ENCODE measurements at places on chromosomes 5 and 9. TPM values are rescaled to one million over a fixed set of nuclear protein-coding genes. Genes with fewer than 3 reads are reported as not detected.

- DNase-seq, result peak; percentile 52
- H3K4me3 ChIP-seq, result no peak overlapping the region
- no peak overlapping the region for H3K27ac ChIP-seq
These were observed 25.3 kb upstream of the LTC4S start for GRCh38 chr5:179768326-179769085.

DNA sequence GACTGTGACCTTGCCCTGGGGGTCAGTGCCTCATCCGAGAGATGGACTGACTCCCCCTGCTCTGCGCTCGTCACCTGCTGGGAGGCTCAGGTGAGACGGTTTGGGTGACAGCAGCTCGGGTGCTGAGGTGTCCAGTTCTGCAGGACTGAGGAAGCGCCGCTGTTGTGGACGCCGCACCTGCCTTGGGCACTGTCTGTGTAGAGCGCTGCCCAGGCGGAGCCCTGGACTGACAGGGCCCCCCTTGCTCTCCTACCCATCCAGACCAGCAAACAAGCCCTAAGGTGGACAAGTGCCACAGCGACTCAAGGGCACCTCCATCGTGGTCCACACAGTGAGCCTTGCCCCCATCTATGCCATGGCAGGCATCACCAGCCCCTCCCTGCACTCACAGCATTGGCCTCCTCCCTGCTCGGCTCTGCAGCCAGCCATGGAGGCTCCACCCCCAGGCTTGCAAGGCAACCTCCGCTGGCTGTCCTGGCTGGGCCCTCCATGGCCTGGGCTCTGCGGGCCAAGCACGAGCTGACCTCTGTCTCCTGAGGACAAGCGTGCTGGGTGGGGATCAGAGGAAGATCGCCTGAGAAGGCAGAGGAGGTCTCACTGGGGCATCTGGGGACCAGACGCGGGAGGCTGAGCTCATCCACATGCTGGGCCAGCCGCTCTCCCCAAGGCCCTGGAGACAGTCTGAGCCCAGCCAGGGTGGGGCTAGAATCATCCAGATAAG is 87.1 kb upstream of the COL5A1 start:
- no peaks in the 10 kb centered on the region for H3K36me3 ChIP-seq
- peaks cover 5% of the 10 kb centered on the region for H3K27me3 ChIP-seq
- DNase-seq, result no peak
- H3K27ac ChIP-seq, result no peak overlapping the region
- H3K4me1 ChIP-seq, result no peaks in the 10 kb centered on the region

GRCh38 chr9:76897804-76898525 is 7.9 kb downstream of the PRUNE2 start:
- H3K27me3 ChIP-seq, result peaks cover 4% of the 10 kb centered on the region
- no peak overlapping the region for H3K27ac ChIP-seq
- no peak for DNase-seq
- H3K4me1 ChIP-seq, result no peaks in the 10 kb centered on the region
- no peak overlapping the region for H3K4me3 ChIP-seq
- H3K36me3 ChIP-seq, result no peaks in the 10 kb centered on the region

The PPP3R2 gene
- total RNA-seq, result not detected

DNA sequence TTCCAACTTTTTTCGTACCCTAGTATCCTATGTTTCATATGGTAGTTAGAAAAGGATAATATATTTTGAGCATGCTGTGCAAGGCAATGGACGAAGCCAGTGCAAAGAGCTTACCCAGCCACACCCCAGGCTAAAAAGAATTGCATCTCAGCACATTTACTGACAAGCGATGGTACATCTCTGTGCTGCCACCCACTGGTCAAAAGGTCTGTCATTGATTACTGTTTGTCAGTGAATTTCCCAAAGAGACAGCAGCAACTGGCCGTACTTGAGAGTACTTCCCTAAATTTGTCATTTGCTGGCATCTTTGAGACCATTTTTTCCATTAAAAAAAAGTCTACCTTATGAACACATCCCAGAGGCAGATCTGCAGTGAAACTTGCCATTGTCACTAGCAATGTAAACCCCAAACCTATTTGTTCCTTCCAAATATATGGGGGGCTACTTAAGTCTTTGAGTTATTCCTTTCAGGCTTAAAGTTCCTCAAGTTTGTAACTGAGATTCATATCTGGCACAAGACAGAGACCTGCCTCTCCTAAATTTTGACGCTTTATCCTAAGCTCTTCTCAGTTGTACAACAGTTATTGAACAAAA is 184.3 kb downstream of the CTNND2 start:
- H3K27me3 ChIP-seq, result no peaks in the 10 kb centered on the region
- no peak overlapping the region for H3K27ac ChIP-seq
- H3K4me3 ChIP-seq, result no peak overlapping the region
- H3K4me1 ChIP-seq, result no peaks in the 10 kb centered on the region
- no peaks in the 10 kb centered on the region for H3K36me3 ChIP-seq

DNA sequence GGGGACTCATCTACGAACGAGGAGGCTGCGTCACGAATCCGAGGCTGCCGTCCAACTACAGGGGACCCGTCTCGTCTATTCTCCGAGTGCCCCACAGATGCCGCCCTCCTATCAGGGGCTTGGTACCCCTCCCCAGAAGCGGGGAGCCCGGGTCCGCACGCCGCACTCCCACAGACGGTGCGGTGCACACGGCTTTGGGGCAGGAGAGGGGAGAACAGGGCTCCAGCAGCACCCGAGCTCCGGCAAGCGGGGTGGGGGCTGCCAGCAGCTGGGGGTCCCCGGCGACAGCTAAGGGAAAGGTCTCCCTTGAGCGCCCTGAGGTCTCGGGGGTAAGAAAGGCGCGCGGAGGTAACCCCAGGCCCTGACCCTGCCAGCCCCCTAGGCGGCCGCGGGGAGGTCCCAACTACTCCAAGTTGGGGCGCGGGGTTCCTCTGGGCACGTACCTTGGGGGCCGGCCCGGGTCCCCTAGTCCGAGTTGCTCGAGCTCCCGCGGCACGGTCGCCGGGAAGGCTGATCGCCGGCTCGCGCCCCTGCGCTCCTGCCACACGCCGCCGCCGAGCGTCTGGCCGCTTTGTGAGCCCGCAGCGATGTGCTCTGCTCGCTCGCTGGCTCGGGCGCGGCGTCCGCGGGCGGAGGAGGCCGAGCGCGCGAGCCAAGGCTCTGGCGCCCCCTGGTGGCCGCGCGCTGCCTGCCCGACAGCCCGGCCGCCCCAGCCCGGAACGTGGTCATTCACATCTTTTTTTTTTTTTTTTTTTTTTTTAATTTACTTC is at the start of gene SPOCK1:
TSS of gene SPOCK1 (minus strand) at position 591 of the 770 bp plus-strand sequence.
- H3K27ac ChIP-seq, result no peak within 1 kb of the TSS
- DNase-seq, result peak; percentile 65
- peaks cover 20% of the 10 kb centered on the region for H3K27me3 ChIP-seq
- H3K4me1 ChIP-seq, result no peaks in the 10 kb centered on the region
- no peak within 1 kb of the TSS for H3K4me3 ChIP-seq

DNA sequence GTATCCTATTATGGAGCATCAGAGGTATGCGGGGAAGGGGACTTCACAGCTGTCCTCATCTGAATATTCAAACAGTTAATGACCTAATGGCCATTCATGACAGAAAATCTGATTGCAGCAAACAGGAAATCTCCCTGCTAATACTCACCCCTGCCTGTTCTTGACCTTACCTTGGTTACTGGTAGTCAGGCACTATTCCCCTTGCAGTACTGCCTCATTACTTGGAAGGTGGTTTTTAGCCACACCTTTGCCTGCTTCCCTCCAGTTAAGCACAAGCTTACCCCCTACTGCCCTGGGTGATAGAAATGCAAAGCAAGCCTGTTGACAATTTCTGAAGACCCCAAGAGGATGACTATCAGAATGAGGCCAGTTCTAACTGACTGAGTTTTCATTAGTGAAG is 332.4 kb downstream of the NTRK2 start:
- peaks cover 2% of the 10 kb centered on the region for H3K27me3 ChIP-seq
- no peak overlapping the region for H3K4me3 ChIP-seq
- no peak for DNase-seq
- H3K4me1 ChIP-seq, result no peaks in the 10 kb centered on the region
- H3K36me3 ChIP-seq, result no peaks in the 10 kb centered on the region

The CCDC127 gene
- total RNA-seq, result 4.3 TPM

The B4GALT7 gene
- total RNA-seq, result 15.4 TPM

The FOXD4L4 gene
- total RNA-seq, result not detected

DNA sequence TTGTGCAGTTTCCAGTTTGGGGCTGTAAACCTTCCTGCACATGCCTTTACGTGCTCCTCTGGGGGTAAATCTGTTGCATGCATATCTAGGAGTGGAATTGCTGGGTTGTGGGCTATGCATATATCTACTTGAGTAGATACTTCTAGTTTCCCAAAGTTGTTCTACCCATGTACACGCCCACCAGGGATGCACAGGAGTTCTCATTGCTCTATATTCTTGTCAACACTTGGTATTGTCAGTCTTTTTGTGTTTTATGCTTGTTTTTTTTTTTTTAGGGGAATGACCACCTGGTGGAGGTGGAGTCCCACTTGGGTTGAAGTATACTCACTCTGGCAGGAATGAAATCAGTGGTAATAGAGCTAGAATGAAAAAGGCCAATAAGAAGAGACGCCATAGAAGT is 23.0 kb downstream of the FOXE1 start:
- no peaks in the 10 kb centered on the region for H3K4me1 ChIP-seq
- H3K27me3 ChIP-seq, result no peaks in the 10 kb centered on the region
- DNase-seq, result no peak
- no peak overlapping the region for H3K4me3 ChIP-seq

DNA sequence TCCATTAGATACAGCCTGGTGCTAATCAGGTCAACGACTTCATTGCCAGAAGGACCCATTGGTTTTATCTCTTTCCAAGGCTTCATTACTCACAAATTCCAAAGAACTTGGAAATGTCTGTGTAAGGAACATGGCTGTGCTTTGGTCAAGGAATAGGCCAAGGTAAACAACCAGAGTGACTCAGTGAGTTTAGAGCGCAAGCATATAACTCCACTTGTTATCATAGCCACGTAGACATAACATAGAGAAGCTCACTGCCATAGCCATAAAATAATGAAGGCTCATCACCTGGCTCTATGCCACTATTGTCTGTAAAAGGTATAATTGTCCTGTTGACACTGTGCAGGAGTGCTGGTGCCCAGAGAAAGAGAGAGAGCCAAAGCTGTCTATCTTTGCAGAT is 139.3 kb upstream of the PLCXD3 start:
- no peak overlapping the region for H3K4me3 ChIP-seq
- H3K27me3 ChIP-seq, result peaks cover 2% of the 10 kb centered on the region
- no peak overlapping the region for H3K27ac ChIP-seq
- H3K4me1 ChIP-seq, result no peaks in the 10 kb centered on the region
- DNase-seq, result no peak
- H3K36me3 ChIP-seq, result no peaks in the 10 kb centered on the region

The ECSCR gene
- 4.2 TPM for total RNA-seq

GRCh38 chr9:84101964-84102632 is 121.5 kb downstream of the RMI1 start:
- no peak overlapping the region for H3K4me3 ChIP-seq
- no peak for DNase-seq
- H3K36me3 ChIP-seq, result peaks cover 2% of the 10 kb centered on the region
- no peak overlapping the region for H3K27ac ChIP-seq
- H3K4me1 ChIP-seq, result peaks cover 1% of the 10 kb centered on the region
- peaks cover 15% of the 10 kb centered on the region for H3K27me3 ChIP-seq

- no peak overlapping the region for H3K27ac ChIP-seq
- H3K4me3 ChIP-seq, result no peak overlapping the region
- no peak for DNase-seq
These were observed 89.2 kb downstream of the ISL1 start for GRCh38 chr5:51472472-51472871.

- H3K27me3 ChIP-seq, result no peaks in the 10 kb centered on the region
- DNase-seq, result no peak
- H3K4me3 ChIP-seq, result no peak overlapping the region
- H3K4me1 ChIP-seq, result peaks cover 10% of the 10 kb centered on the region
These were observed 51.9 kb downstream of the NEK6 start for GRCh38 chr9:124309667-124310084.
